ENCODE measurements at places on chromosomes 7 and 10.
A peak's percentile ranks its signal among the peaks of the same experiment; 100 is the strongest.

- DNase-seq: no peak
- no peak overlapping the region for H3K27ac ChIP-seq
- H3K4me3 ChIP-seq: no peak overlapping the region
These were observed 69.0 kb downstream of the PRSS58 start for GRCh38 chr7:142188846-142189245.

- no peak for DNase-seq
- H3K4me1 ChIP-seq: peaks cover 47% of the 10 kb centered on the region
- H3K36me3 ChIP-seq: no peaks in the 10 kb centered on the region
- peaks cover 2% of the 10 kb centered on the region for H3K27me3 ChIP-seq
- no peak overlapping the region for H3K27ac ChIP-seq
- no peak overlapping the region for H3K4me3 ChIP-seq
These were observed 23.9 kb upstream of the SMARCD3 start for GRCh38 chr7:151272405-151272804.

- no peak for DNase-seq
- peaks cover 12% of the 10 kb centered on the region for H3K27me3 ChIP-seq
- no peak overlapping the region for H3K4me3 ChIP-seq
- H3K27ac ChIP-seq: no peak overlapping the region
- peaks cover 6% of the 10 kb centered on the region for H3K4me1 ChIP-seq
These were observed 2.3 kb upstream of the CNNM1 start for GRCh38 chr10:99326871-99327270.

DNA sequence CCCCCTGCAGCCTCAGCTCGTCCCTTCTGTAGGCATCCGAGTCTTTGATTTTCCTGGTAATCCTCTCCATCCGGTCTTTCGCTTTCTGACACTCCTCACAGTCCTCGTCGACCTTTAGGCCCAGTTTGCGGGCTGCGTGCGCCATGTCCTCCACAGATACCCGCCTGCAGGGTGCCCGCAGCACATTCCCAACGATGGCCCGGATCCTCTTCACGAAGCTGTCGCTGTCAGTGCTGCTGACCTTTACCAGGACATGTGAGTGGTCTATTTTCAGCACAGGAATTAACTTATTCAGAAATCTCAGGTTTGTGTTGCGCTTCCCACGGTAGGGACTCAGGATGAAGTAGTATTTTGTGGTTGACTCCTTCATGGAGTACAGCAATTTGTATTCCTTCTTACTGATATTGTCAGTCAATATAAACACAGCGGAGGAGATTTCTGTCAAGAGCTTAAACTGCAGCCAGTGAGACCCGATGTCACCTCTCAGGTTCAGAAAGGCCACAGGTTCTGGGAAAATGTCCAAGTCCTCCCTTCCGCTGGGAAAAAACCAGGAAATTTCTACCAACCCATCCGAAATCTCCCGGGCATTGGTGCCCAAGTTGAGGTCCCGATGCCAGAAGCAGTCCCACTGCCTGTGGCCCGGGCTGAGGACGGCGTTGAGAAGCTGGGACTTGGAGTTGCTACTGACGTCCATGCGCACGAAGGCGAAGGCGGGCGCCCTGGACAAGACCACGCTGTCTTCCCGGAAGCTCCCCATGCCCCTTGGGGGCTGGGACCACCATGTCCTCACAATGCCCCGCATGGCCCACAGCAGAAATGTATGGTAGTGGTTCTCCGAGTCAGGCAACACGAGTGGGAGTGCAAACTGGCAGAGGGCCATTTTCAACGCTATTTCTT, 8.9 kb upstream of the MRPS24 start:
- no peak for DNase-seq
- H3K36me3 ChIP-seq: peaks cover 36% of the 10 kb centered on the region
- H3K27me3 ChIP-seq: no peaks in the 10 kb centered on the region
- peaks cover 13% of the 10 kb centered on the region for H3K4me1 ChIP-seq
- no peak overlapping the region for H3K4me3 ChIP-seq

DNA sequence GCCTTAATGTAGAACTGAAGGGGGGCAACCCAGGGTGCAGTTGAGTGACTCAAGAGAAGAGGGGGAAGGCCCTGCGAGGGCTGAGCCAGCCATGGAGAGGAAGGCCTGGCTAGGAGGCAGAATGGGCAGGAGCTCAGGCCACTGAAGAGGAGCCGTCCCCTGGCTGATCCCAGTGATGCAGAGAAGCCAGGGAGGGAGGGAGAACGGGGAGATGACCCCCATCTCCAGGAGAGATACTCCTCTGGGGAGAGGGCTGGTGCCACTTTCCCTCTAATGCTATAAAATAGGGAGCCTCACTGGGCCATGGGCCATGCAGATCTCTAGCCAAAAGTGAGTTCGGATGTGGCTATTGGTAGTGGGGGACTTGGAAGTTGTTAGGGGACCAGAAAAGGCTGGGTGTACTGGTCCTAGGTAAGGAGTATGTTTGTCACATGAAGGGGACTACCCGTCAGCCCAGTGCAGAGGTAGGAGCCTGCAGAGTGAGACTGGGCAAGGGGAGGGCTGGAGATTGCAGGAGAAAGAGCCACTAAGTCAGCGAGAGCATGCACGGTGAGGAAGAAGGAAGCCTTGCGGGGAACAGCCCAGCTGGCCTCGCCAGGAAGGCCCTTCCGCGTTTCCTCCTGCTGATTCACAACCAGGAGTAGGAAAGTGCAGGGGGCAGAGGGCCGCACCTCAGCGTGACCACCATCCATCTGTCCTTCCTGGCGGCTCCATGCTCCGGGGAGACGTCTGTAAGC, 347.6 kb downstream of the TCERG1L start:
- no peak for DNase-seq
- no peaks in the 10 kb centered on the region for H3K4me1 ChIP-seq
- H3K36me3 ChIP-seq: no peaks in the 10 kb centered on the region
- H3K27me3 ChIP-seq: no peaks in the 10 kb centered on the region
- no peak overlapping the region for H3K27ac ChIP-seq

DNA sequence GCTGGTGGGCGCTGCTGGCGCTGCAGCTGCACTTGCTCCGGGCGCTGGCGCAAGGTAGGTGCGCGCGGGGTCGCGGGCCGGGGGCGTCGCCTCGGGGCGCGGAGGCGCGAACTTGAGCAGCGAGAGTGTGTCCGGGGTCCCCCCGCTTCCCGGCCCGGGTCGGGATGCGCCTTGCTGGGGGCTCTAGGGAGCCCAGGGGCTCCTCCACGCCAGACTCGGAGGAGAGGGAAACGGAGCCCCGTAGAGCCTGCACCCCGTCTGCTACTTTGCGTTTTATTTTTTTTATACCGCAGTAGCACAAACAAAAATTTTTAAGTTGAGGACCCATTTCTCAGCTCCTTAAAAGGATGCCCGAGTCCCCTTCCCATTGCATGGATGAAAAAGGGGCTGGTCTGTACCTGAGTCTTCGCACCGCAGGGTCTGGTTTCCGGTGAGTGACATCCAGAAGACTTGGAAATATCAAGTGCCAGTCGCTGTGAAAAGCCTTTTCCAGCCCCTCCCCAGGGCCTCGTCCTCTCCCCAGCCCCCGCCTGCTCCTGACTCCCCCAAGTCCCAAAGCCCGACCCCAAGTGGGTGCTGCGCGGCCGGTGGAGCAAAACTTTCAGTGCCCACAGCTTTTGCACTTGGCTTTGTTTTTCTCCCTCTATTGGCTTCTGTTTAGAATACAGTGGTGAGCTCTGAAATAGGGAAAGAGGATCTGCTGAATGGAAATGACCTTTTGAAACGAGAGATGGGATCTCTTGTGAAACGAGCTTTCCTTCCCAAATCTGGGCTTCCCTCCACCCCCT, 973 bp downstream of the SDK1 start:
- H3K4me1 ChIP-seq: peaks cover 18% of the 10 kb centered on the region
- H3K36me3 ChIP-seq: no peaks in the 10 kb centered on the region
- peaks cover 29% of the 10 kb centered on the region for H3K27me3 ChIP-seq
- H3K4me3 ChIP-seq: no peak overlapping the region
- no peak overlapping the region for H3K27ac ChIP-seq
- peak; percentile 37 for DNase-seq

DNA sequence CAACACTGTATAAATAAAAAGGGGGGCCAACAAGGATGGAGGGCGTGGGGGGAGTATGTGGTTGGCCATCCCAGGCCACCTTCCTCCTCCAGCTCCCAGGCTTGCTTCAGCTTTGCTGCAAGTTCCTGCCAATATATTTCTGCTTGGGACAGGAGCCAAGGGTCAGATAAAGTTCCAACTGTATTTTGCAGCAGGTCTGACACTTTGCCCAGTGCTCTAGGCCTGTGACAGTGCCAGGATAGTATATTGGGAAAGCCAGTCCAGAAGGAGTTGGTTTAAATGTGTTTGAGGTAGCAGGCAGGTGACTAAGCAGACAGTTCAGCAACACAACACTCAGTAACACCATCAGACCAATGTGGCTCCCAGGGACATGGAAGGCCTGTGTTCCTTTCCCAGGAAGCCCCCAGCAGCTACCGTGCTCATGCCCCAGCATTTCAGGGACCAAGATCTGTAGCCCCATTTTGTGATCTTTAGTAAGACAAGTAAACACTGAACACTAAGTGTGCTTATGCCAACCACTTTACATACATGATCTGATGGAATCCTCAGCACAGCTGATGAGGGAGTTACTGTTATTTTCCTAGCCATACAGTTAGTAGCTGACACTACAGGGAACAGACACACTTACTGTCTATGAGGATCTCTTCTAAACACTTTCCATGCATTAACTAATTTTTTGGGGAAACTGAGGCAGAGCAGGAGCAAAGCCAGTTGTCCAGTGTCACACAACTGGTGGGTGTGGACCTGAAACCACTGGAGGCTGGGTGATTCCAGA, 38.9 kb downstream of the DNAJB12 start:
- H3K4me1 ChIP-seq: peaks cover 54% of the 10 kb centered on the region
- H3K4me3 ChIP-seq: no peak overlapping the region
- DNase-seq: no peak
- no peaks in the 10 kb centered on the region for H3K27me3 ChIP-seq

All from natural killer cell (primary cell).